ENCODE measurements at places on chromosomes 16 and 17.

- no peak for DNase-seq
Measured at GRCh38 chr16:57637965-57638364, 9.5 kb downstream of the ADGRG1 start.

GRCh38 chr16:82876951-82877350 is 250.2 kb downstream of the CDH13 start:
- no peak for DNase-seq

DNA sequence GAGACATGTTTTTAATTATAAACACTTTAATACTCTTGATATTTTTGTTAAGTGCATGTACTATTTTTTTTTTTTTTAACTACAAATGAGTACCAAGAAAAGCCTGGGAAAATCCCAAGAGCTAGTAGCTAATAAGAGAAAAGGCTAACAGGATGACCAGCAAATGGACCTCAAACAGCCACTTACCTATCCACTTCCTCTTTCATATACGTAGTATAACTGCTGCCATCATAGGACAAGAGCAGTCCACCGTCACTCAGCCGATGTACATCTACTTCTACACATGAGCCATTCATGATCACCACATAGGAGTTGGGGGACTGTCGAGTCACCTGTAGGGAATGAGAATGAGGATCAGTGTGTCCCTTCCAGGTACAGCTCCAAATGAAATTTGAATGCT is 128.0 kb upstream of the C17orf78 start:
- no peak for DNase-seq

- DNase-seq, result peak; percentile 54
Measured at GRCh38 chr17:66165537-66166123, 26.3 kb downstream of the CEP112 start.

DNA sequence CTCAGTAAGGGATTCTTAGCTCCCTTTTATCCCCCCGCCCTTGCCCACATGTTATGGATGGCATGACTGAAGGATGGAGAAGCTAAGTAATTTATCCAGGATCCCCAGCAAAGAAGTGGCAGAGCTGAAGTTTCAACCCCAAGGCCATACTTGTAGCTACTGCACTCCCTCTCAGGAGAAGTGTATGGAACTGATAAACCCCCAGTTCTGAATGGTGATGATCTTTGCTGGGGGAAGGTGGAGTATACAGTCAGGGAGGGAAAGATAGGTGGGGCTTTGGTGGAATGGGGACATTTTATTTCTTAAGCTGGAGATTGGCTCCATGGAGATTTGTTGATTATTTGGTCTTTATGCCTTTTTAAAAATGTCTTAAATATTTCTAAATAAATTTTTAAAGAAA is 58.3 kb downstream of the TNRC6C start:
- DNase-seq, result no peak

GRCh38 chr17:58092797-58093385 is 9.7 kb downstream of the DYNLL2 start:
- DNase-seq, result no peak

DNA sequence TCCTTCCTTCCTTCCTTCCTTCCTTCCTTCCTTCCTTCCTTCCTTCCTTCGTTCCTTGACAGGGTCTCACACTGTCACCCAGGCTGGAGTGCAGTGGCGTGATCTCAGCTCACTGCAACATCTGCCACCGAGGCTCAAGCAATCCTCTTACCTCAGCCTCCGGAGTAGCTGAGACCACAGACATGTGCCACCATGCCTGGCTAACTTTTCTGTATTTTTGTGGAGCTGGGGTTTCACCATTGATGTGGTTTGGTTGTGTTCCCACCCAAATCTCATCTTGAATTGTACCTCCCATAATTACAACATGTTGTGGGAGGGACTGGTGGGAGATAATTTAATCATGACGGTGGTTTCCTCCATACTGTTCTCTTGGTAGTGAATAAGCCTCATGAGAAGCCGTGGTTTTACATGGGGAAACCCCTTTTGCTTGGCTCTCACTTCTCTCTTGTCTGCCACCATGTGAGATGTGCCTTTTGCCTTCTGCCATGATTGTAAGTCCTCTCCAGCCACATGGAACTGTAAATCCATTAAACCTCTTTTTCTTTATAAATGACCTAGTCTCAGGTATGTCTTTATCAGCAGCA is 90.3 kb upstream of the MPHOSPH6 start:
- no peak for DNase-seq

GRCh38 chr16:839643-840408 is 39.3 kb upstream of the GNG13 start:
- no peak for DNase-seq

DNA sequence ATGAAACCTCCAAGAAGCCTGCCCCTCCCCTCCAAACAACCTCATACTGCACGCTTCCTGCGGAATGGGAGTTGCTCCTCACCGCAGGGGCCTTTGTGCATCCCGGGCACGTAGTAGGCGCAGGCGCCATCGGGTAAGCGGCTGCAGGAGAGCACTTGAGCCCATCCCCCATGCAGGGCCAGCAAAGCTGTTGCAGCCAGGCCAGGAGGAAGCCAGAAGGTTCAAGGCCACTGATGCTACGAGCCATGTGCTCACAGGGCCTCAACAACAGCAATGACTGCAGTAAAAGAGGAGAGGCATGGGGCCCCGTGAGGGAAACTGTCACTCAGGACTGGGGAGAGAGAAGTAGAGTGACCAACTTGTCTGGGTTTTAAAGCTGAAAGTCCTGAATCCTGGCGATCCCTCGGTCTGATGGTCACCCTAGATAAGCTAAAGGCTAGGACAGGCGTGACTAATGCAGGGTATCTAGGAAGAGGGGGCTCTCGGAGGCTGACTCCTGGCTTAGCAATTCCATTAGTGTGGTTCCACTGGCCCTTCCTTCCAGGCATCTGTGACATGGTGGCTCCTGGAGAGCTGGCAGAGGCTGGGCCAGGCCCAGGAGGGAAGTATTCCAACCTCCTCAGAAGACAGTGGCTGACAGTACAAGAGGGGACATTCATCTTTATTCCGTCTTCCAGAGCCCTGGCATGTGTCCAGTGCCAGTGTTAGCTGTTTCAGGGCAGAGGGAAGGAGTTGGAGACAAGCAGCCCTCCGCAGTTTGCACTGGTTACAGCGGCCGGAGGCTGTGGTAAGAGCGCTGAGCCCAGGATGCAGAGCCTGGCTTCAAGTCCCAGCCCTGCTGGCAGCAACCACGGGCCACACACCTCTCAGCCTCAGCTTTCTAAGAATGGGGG is 20.8 kb downstream of the GOSR2 start:
- peak; percentile 49 for DNase-seq

GRCh38 chr16:56869513-56870275 is 4.7 kb downstream of the SLC12A3 start:
- peak; percentile 26 for DNase-seq
